ENCODE measurements at places on chromosomes 1 and 21.

DNA sequence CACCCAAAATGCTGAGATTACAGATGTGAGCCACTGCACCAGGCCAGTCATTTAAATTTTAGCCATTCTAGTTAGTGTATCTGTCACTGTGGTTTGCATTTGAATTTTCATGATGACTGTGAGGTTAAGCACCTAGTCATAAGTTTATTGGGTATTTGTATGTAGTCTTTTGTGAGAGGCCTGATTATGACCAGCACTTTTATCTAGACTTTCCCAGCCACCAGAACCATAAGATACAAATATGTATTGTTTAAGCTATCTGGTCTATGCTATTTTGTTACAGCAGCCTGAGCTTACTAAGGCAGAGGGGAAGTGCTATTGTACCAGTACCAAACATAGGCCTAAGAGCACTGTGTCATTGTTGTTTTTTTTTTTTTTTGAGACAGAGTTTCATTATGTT is 19.9 kb upstream of the DNAJC6 start:
- DNase-seq: no peak

- no peak for DNase-seq
Observed at GRCh38 chr1:43890815-43891214, 42.8 kb upstream of the ARTN start.

GRCh38 chr1:24892188-24893153 is 37.6 kb downstream of the RUNX3 start:
- no peak for DNase-seq

- DNase-seq: no peak
Observed at GRCh38 chr1:2604156-2604843, 17.7 kb downstream of the PRXL2B start.

- DNase-seq: no peak
Observed at GRCh38 chr21:28089599-28090441, 902.9 kb downstream of the LTN1 start.

- DNase-seq: no peak
Observed at GRCh38 chr1:27367160-27367650, 444 bp upstream of the MAP3K6 start.

GRCh38 chr21:42578761-42579415 is 65.2 kb downstream of the SLC37A1 start:
- no peak for DNase-seq

DNA sequence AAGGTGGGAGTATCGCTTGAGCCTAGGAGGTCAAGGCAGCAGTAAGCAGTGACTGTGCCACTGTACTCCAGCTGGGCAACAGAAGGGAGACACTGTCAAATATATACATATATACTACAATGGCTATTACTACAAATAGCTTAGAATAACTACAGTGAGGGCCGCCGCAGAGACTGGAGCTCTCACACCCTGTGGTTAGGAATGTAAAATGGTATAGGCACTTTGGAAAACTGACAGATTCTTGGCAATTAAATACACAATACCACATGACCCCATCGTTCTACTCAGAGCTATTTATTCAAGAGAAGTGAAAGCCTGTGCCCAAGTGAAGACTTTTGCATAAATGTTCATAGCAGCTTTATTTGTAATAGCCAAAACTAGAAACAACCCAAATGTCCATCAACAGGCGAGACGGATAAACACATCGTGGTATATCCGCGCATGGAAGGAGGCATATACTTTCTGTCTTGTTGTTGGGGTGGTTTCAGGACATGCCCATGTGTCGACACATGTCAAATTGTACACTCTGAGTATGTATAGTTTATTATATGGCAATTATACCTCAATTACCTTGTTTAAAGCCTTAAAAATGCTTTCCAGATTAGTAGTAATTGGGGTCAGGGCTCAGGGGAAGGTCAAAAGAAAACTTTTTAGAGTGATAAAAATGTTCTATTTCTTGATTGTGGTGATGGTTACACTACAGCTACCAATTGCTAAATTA is 123.4 kb downstream of the RIPK4 start:
- DNase-seq: no peak

DNA sequence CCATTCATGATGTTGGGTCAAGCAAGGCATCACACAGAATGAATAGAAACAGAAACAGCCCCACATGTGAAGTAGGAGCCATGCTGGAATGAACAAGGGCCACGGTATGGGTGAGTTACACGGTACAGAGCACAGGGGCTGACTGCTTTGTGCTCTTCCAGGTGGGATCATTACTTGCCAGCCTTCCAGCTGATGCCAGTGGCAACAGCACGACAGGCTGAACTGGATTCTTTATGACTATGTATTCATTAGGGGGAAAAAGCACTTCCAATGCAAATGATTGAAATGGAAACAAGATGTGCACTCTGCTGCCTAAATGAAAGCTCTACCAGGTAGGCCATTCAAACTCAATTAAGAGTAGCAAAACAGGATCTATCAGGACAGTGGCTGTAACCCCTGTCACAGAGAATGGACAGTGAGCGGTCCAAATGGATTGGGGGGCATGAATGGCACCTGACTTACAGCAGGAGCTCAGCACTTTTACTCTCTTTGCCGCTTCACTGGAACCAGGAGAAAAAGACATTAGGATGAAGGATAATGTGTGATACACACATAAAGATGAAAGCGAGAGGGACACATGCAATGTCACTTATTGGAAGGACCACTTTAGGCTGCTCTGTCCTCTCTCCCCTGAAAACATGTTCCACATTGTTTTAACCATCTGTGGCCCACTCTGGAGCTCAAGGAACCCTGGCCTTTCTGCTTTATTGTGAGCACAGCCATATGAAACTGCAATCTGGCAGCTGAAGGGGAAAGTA is 23.4 kb upstream of the IRF2BP2 start:
- no peak for DNase-seq

DNA sequence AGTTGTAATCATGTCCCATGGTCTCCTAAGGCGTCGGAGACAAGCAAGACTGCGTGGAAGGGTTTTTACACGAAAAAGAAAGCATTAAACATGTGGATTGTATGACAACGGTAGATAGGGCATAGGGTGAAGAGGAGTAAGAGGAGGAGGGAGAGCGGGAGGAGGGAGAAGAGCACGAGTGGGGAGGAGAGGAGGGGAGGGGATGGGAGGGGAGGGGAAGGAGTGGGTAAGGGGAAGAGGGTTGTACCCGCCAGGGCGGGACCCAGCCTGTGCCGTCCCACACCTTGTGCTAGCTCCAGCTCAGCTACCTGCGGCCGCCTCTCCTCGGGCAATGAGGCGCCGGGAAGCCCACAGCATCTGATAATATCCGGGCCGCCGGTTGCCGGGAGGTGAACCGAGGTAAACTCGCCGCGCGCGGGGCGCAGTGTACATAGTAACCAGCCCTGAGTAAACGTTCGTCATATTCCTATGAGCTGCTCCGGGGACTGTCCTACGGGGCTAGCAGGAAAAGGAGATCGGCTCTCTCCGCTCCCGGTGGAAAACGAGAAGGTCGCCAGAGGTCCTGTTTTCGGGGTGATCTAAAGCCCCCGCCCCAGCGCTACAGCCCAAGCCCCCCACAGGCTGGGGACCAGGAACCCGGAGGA is 449 bp upstream of the RCAN3 start:
- DNase-seq: no peak

DNA sequence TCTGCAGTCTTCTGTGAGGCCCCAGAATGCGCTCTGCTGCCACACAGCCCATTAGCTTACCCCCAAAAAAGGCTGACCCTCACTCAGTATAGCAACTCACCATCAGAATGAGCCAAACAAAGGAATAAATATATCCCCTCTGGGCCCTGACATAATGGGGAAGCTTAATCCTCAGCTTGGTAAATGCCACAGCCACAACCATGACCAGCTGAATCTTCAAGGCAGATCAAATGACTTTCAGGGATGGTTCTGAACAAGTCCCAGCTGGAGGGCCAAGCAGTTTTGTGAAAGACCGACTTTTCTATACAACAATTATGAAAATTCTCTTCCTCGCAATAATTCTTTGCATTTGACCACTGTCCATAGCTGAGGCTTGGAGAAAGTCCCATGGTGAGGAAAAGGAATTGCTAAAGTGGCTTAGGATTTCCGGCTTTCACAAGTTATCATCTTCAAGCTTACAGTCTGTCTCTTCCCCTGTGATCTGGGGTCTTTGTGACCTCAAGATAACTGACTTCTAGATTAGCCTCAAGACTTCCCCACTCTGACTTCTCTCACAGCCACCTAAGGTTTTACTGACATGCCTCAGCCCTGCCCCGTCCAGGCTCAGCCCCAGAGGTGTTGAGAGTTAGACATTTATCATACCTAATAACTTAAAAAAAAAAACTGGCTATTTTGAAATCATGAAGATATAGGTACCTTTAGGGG is 47.8 kb upstream of the PBX1 start:
- no peak for DNase-seq

- no peak for DNase-seq
Observed at GRCh38 chr1:115969509-115969908, 6.8 kb upstream of the SLC22A15 start.

DNA sequence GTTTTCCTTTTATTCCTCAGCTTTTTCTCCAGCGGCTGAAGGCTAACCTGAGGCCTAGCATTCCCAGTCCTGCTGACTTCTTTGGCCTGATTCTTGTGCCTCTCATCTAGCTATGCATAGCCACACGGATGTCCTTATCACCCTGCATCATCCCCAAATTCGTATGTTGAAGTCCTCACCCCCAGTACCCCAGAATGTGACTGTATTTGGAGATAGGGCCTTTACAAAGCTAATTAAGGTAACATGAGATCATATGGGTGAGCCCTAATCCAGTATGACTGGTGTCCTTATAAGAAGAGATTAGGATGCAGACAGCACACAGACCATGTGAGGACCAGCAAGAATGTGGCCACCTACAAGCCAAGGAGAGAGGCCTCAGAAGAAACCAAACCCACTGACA is 44.6 kb downstream of the CDCP2 start:
- DNase-seq: no peak

DNA sequence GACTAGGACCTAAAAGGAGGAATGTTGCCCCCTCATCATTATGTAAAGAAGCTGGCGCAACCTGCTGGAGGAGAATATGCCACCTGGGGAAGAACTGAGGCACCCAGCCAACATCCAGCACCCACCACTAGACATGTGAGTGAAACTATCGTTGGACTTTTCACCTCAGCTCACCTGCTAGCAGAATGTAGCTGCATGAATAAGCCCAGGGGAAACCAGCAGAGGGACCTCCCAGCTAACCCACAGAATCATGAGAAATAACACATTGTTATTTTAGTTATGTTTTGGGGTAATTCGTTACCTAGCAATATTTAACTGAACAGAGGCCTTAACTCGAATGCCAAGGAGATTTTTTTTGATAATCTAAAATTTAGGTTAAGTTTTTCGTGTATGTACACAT is 542.5 kb upstream of the DAB1 start:
- DNase-seq: no peak

DNA sequence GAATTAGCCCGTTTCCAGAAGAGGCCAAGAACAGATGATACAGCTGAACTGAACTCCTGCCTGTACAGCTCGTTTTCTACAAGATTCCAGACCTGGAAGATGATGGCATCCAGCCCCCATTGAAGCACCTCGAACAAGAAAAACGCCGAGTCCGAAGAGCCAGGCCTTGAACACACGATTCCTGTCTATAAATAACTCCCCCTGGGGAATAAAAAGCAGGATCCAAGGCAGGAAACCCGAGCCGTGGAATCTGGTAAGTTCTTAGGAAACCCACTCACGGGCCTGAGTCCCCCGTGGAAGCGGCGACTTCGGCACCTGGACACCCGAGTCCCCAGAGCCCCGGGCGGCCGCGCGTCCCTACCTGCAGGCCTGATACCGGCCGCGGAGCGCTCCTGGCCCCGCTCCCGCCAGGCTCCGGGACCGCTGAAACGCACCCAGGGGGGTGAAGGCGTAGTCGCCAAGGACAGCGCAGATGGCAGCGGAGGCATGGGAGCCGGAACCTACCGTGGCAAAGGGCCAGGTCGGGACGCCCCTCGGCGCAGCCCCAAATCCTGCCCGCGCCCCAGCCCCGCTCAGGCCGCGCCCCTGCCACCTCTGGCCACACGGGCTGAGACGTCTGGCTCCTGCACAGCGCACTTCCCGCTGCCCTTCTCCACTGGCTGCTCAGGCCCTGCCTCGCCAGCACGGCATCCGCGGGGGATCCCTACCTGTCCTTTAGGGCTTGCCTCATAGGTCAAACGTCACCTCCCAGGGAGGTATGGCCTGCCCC is 14.0 kb upstream of the HLCS start:
- no peak for DNase-seq

- no peak for DNase-seq
Observed at GRCh38 chr1:102105931-102106550, 109.3 kb upstream of the OLFM3 start.

GRCh38 chr1:116553386-116554115 is 17.3 kb downstream of the CD58 start:
- DNase-seq: no peak
